ENCODE measurements at places on chromosomes 5 and 9.
A peak's percentile ranks its signal among the peaks of the same experiment; 100 is the strongest.

- peak; percentile 26 for DNase-seq
Measured at GRCh38 chr5:65480306-65480865, 1.3 kb downstream of the ADAMTS6 start.

GRCh38 chr9:137067860-137068538, 2.4 kb downstream of the SAPCD2 start:
- peak; percentile 84 for DNase-seq

GRCh38 chr9:114789006-114789405, 16.8 kb downstream of the TNFSF15 start:
- no peak for DNase-seq

DNA sequence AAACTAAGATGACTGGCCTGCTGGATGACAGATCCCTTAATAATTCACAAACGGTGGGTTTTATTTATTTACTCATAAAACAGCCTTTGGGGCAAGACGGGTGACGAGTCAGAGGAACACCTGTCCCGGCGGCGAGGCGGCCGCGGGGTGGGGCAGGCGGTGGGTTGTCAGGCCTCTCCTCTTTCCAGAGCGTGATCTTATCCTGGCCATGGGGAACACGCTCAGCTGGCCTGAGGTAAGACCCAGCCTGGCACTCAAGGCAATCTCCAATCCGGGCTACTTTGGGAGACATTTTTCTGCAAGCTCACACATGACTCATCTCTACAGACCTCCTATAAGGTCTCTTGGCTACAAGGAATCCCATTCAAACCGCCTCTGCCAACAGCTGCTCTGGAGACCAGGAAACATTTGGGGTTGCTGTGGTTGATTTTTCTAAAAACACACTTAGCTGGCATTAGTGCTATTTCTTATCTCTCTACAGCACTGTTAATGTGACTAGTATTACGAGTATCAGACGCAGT, 6.3 kb downstream of the RAPGEF1 start:
- DNase-seq, result no peak

DNA sequence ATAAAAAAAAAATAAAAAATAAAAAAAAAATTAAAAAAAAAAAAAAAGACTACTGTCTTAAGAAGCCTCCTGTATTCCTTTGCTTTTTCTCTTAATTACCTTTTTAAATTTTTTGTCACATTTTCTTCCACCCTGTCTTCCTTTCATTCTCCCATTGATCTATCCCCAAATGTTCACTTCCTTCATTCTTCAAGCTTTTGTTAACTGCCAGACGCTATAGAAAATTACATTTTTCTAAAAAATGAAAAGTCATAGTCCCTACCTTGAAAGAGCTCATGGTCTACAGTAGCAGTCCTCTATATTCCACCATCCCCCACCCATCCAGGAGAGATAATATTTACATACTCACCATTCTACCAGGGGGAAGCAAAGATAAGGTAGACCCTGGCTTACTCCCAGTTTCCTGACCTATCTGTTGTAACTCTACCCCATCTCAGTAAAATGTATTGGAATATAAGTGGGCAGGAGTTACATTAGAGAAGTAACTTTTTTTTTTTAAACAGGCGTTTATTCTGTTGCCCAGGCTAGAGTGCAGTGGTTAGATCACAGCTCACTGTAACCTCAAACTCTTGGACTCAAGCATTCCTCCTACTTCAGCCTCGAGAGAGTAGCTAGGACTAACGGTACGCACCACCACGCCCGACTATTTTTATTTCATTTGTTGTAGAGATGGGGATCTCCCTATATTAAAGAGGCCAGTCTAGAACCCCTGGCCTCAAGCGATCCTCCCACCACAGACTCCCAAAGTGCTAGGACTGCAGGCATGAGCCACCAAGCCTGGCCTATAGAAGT, 3.8 kb upstream of the PRKAA1 start:
- DNase-seq, result no peak

- DNase-seq, result no peak
Measured at GRCh38 chr5:35622974-35623373, 5.3 kb downstream of the SPEF2 start.

DNA sequence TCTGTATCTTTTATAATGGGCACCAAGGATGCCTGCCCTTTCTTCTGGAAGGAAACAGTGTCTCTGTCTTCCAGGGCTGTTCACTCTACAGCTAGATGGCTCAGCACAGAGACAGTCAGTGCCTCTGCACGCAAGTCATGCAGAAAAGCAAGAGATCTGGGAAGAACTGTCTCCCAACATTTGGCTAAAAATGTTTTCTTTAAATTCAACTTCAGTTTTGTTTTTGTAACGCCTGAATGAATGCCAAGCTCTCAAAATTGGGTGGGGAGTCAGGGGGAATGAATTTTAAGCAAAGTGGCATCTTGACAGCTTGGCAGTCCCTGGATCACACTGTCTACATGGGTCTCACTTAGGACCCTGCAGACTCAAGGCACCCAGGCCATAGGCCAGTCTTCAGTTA, 12.6 kb downstream of the OLFML2A start:
- DNase-seq, result no peak

DNA sequence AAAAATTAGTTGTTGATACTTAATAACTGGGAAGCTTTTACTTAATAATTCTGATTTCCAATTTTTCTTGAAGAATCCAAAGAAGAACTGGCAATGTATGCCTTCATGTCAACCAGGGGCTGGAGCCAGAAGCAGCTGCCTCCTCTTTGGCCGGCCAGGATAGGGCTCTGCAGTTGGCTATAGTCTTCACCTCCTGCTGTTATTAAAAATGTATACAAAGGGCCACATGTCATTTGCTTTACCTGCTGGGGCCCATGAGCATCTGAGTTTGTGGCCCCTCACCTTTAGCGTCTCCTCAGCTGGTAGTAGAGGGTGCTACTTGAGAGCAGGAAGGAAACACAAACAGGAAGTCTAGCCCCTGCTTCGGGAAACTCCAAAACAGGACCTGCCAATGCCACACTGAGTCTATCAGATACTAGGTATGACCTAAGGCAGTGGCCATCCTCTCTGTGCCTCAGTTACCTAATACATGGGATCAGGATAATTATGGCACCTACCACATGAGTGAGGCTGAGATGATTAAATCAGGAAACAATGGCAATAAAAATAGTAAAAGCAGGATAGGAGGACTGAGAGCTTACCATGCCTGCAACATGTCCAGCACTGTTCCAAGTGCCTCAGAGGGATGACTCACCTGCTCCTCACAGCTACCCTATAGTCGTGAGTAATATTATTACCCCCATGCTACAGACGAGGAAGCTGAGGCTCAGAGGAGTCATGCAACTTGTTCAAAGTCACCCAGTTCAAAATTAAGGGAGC, 21.3 kb downstream of the CCDC69 start:
- DNase-seq, result no peak

GRCh38 chr5:159951834-159952233, 35.6 kb downstream of the ADRA1B start:
- DNase-seq, result no peak

DNA sequence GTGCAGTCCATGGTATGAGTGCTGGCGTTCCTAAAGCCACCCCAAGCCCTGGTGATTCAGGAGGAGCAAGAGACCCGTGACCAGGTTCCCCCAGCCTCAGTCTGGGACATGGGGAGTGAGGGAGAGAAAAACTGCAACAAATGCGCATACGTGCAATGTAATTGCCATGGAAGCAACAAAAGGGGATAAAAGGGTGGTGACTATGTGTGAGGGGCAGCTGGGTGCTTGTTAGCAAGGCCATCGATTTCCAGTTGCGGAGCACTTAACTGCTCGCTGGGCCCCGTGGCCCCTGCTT, 709 bp upstream of the SH3PXD2B start:
- DNase-seq, result no peak

GRCh38 chr5:36585701-36586100, 20.7 kb upstream of the SLC1A3 start:
- DNase-seq, result no peak

DNA sequence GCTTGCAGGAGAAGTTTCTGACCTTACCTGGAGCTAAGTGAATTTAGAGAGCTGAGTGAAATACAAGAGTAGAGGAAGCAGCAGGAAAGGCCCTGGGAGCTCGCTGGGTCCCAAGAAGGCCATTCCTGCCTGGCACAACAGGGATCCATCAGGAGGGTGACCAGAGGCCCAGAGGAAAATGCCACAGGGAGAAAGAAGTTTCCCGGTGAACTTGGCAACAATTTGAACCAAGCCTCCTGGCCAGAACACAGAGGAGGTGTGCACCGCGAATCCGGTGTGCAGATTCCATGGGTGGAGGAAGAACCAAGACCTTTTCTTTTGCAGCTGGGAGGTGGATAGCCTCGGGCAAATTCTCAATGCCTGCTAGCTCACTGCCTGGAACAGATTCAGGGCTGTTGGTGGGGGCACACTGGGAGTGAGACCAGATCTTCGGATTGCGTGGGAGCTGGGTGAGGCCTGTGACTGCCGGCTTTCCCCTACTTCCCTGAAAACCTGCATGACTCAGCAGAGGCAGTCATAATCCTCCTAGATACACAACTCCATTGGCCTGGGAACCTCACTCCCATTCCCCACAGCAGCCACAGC, 1850.9 kb upstream of the NUDT12 start:
- DNase-seq, result no peak

DNA sequence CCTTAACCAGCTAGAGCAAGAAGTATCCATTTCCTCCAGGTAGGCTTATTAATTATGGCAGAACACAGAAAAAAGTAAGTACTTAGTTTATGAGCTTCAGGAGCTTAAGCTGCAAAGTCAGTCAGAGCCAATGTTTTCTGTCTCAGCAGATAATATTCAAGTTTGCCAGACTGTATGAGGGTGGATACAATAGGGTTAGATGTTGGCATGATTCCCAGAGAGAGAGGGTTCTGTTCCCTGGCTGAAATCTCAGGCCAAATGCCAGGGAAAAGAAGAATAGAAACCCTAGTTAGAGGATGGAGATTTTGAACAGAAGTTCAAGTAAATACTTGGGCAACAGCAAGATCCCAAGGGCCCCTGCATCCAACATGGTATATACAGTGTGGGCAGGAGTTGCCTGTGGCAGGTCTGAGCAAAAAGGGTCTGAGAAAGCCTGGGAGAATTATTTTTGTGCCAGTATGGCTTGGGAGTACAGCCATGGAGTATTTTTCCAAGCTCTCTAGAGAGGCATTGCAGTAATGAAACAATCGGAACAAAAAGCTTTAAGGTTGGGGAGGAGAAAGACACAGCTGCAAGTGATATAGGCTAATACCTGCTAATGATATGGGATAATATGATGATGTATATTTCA, 31.0 kb upstream of the ISOC1 start:
- DNase-seq, result no peak

GRCh38 chr9:22010866-22011625, 1.9 kb upstream of the CDKN2B start:
- DNase-seq, result no peak

GRCh38 chr5:5275211-5275610, 135.1 kb downstream of the ADAMTS16 start:
- DNase-seq, result no peak

DNA sequence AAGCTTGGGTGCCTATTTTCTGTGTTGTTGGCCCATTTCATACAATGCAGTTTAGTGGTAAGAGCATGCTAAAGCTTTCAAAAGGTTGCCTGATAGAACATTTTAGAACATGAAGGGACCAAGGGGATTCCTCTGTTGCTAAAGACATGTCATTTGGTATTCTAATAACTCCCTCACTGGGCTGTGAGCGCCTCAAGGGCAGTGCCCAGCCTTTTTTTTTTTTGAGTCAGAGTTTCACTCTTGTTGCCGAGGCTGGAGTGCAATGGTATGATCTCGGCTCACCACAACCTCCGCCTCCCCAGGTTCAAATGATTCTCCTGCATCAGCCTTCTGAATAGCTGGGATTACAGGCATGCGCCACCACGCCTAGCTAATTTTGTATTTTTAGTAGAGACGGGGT, 77.1 kb downstream of the PCSK5 start:
- no peak for DNase-seq

DNA sequence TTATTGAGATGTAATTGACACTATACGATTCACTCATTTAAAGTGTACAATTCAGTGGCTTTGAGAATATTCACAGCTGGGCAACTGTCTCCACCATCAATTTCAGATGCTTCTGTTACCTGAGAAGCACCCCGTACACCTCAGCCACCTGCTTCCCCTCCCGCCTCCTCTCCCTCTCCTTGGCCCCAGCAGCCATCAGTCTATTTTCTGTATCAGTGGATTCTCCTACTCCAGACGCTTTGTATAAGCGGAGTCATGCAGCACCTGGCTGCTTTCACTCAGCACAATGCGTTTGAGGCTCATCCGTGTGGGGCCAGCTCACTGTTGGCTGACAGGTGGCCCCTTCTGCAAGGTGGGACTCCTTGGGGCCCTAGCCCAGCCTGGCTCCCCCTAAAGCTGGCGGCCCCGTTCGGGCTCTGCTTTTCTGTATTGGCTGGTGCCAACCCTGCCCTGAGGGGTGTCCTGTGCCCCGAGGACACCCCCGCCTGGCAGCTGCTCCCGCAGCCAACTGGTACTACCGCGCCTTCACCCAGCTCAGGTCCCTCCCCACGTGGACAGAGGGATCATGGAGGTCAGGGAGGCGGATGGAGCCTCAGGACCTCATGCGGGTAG, 124.4 kb upstream of the COL5A1 start:
- DNase-seq, result no peak

DNA sequence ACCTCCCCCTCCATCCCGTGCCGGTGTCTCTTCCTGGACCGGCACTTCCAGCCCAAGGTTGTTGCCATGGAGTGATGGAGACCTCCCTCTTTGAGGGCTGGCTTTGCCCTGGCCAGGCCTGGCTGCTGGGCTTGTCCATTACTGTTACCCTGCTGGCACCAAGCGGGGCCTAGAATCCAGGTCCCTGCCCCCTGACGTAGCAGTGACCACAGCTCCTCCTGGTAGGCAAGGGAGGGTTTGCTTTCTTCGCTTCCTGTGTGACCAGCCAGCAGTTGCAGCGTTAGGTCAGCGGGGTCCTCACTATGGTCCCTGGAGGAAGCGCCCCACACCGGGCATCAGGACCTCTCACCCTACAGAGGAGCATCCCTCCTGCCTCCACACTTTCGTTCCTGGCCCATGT, 146.7 kb upstream of the COL5A1 start:
- DNase-seq, result no peak

DNA sequence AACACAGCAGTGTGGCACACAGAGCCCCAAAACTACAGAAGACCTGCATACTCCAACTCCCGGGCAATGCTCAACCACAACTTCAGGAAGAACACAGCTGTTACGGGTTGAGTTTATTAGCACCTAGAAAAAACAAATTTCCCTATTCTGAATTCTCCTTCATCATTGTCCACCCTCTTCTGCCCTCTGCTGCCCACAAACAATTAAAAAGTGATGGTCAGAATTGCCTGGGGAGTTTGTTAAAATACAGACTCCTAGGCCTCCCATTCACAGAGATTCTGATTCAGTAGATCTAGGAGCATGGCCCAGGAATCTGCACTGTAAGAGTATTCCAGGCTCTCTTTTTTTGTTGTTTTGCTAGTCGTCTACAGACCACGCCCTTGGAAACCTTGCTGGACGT, 310.6 kb downstream of the NDUFS4 start:
- no peak for DNase-seq

DNA sequence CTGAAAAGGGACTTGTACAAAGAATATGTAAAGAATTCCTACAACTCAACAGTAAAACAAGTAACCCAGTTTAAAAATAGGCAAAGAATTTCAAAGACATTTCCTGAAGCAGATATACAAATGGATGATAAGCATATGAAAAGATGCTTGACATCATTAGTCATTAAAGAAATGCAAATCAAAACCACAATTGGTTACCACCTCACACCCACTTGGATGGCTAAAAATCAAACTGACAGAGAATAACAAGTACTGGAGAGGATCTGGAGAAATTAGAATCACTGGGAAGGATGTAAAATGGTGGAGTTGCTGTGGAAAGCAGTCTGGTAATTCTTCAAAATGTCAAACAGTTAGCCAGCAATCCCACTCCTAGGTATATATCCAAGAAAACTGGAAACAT, 12.5 kb upstream of the FOXE1 start:
- no peak for DNase-seq

- DNase-seq, result no peak
Measured at GRCh38 chr9:121300283-121301119, 32.5 kb downstream of the GSN start.

- no peak for DNase-seq
Measured at GRCh38 chr9:9552665-9553064, 1060.1 kb downstream of the PTPRD start.

All from stimulated activated CD4-positive, alpha-beta T cell treated with anti-CD3 and anti-CD28 coated beads, Interleukin-2, amount 100 ng/mL, for 48 hours (primary cell).